ENCODE measurements at places on chromosomes 12 and 14.

DNA sequence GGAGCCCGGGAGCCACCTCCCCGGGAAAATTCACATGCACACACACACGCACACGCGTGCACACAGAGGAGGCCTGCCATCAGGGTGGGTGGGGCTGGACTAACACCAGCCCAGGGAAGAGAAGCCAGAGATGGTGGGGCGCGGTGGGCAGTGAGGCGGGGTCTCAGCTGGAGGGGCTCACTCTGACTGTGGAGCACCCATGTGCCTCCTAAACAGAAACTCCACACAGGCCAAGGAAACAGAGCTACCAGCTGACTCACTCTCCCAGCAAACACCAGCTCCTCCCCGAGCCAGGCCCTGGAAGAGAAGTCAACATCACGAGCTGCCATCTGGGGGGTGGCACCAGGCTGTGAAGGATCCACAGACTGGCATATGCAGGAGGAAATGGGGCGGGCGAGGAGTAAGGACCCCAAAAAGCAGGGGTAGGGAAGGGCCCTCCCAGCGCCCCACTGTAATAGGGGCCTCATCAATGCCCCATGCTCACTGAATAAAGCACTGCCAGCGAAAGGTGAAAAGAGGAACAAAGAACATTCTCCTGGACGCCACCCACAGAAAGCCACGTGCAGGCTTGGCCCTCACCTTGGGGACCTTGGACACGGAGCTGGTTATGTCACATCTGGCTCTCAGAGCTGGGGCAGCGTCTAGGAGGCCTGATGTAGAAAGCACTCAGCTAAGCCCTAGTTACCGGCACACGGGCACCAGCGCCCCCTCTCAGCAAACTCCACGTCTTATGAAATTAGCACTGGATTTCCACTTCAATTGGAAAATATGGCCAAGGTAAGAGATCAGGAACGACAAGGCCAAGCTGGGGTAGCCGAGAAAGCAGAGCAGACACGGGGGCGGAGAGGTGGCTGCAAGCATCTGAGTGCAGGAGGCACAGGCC lies 8.4 kb upstream of the INF2 start:
- peak overlapping the region; percentile 74 for H3K4me3 ChIP-seq
- H3K27me3 ChIP-seq, result no peaks in the 10 kb centered on the region

DNA sequence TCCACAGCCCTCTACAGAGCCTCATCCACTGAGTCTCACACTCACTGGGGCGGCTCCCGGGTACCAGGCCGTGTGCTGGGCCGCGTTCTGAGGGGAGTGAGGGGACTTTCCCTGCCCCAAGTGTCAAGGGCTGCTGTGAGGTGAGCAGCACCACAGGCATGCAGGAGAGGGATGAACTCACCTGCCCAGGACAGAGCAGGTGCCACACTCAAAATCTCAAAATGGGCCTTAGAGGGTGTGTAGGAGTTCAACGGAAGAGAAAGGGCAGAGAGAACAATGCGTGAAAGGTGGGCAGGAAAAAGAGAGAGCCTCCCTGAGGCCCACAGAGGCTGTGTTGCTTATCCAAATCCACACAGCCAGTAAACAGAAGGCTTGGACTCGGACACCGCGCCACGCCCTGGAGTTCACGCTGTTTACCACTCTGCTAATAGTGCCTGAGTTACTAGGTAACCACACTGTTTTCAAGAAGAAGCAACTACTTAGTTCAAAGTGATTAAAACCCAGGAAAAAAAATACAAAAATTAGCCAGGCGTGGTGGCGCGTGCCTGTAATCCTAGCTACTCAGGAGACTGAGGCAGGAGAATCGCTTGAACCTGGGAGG lies 32.7 kb downstream of the TSPAN11 start:
- peaks cover 4% of the 10 kb centered on the region for H3K4me1 ChIP-seq
- H3K4me3 ChIP-seq, result no peak overlapping the region
- H3K27ac ChIP-seq, result no peak overlapping the region
- peaks cover 1% of the 10 kb centered on the region for H3K27me3 ChIP-seq
- DNase-seq, result no peak
- H3K36me3 ChIP-seq, result peaks cover 25% of the 10 kb centered on the region

- H3K4me3 ChIP-seq, result peak overlapping the region; percentile 81
- no peaks in the 10 kb centered on the region for H3K27me3 ChIP-seq
- peaks cover 11% of the 10 kb centered on the region for H3K4me1 ChIP-seq
- DNase-seq, result no peak
- H3K36me3 ChIP-seq, result peaks cover 12% of the 10 kb centered on the region
- peak overlapping the region; percentile 93 for H3K27ac ChIP-seq
These were observed 29.3 kb downstream of the ACTR6 start for GRCh38 chr12:100229876-100230275.

DNA sequence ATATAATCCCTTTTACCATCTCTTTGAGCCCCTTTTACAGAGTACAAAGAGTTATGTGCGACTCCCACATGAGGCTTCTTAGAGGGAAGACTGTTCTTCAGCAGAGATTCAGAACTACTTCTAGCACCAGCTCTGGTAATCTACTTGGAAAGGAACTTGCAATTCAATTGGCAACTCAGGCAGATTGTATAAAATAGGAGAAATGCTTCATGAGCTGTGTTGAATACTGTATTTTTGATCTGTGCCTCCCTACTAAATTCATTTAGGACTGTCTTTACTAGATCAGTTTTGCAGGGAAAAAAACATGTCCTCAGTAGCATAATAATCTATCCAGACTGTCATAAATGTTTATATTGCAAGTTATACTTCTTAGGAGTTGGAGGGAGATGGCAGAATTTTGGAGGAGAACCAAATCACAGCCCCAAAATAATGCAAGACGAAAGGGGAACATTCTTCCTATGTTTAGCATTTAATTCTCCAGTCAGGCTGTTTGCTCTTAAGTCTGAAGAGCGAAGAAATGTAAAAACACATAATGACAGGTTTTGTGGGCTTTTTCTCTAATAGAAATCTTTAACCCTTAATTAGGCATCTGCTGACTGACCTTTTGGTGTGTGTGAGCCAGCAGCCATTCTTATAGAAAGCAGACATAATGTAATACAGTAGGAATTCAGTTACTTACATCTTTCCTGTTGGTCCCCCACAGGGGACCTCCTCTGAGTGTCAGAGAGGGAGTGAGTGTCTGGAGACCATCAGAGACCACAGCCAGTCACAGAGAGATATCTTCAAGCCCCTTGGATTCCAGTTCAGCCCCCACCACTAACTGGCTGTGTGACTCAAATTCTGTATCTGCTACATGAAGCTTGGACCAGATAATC lies 3.9 kb downstream of the ANO4 start:
- peaks cover 69% of the 10 kb centered on the region for H3K27me3 ChIP-seq
- H3K36me3 ChIP-seq, result no peaks in the 10 kb centered on the region
- DNase-seq, result no peak
- peaks cover 19% of the 10 kb centered on the region for H3K4me1 ChIP-seq
- no peak overlapping the region for H3K27ac ChIP-seq
- H3K4me3 ChIP-seq, result no peak overlapping the region

- no peak overlapping the region for H3K27ac ChIP-seq
- no peak for DNase-seq
- H3K4me3 ChIP-seq, result no peak overlapping the region
- no peaks in the 10 kb centered on the region for H3K27me3 ChIP-seq
- peaks cover 5% of the 10 kb centered on the region for H3K36me3 ChIP-seq
- no peaks in the 10 kb centered on the region for H3K4me1 ChIP-seq
These were observed 7.4 kb downstream of the IFI27L1 start for GRCh38 chr14:94088516-94088915.

DNA sequence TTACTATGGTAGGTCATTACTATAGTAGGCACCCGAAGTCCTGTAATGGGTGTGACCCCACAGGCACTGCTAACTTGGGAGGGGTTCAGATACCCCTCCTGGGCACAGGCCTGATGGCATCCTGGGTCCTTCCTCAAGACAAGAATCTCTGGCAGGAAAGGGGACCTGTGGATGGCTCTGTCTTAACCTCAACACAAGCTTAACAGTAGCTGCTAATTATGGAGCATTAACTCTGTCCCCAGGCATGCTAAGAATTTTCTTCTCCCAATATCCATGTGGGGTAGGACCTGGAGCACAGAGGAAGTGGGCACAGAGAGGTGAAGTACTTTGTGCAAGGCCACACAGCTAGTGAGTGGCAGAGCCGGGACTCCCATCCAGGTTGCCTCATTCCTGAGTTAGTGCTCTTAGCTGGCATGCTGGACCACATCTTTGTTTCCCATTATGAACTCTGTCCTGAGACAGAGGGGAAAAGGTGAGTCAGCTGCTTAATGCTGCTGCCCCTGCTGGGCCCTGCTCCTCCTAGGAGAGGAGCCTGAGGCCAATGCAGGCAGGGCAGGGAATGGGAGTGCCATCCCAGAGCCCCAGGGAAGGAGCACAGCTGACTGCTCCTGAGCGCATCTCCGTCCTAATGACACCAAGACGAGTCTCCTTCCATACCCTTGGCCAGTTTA lies 32.1 kb downstream of the GALNT16 start:
- no peaks in the 10 kb centered on the region for H3K27me3 ChIP-seq
- H3K27ac ChIP-seq, result no peak overlapping the region
- DNase-seq, result peak; percentile 45
- peaks cover 34% of the 10 kb centered on the region for H3K4me1 ChIP-seq
- no peaks in the 10 kb centered on the region for H3K36me3 ChIP-seq
- H3K4me3 ChIP-seq, result no peak overlapping the region

DNA sequence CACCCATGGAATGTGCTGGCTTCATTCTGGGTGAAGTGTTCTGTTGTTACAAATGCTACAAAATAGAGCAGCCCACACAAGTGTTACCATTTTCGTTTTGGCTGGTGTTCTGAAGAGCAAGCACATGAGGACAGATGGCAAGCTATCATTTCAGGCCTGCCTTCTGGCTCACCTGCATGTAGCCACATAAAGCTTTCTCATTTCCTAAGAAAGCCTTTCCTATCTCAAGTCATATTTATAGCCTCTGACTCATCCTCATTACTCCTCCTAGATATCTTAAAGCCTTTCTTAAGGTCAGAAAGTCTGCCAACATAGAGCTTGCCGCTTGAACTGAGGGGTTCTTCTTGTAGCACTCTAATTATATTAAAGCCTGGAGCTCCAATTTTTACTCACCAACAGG lies 89.0 kb downstream of the PTPRR start:
- no peaks in the 10 kb centered on the region for H3K4me1 ChIP-seq
- H3K27me3 ChIP-seq, result peaks cover 4% of the 10 kb centered on the region
- no peak overlapping the region for H3K27ac ChIP-seq
- DNase-seq, result no peak

- no peak for DNase-seq
- H3K27ac ChIP-seq, result no peak overlapping the region
- H3K4me1 ChIP-seq, result no peaks in the 10 kb centered on the region
- peaks cover 46% of the 10 kb centered on the region for H3K27me3 ChIP-seq
These were observed 34.1 kb upstream of the CHGA start for GRCh38 chr14:92888896-92889295.

- no peak for DNase-seq
- H3K27me3 ChIP-seq, result peaks cover 26% of the 10 kb centered on the region
- no peak overlapping the region for H3K4me3 ChIP-seq
These were observed 11.6 kb upstream of the SPTB start for GRCh38 chr14:64891173-64891838.

GRCh38 chr12:108302403-108303311 lies 36.5 kb downstream of the CMKLR1 start:
- H3K27ac ChIP-seq, result peak overlapping the region; percentile 93
- H3K4me3 ChIP-seq, result peak overlapping the region; percentile 63
- H3K36me3 ChIP-seq, result no peaks in the 10 kb centered on the region
- DNase-seq, result no peak

GRCh38 chr14:50865391-50866076 lies 6.3 kb upstream of the ABHD12B start:
- no peak for DNase-seq
- H3K27me3 ChIP-seq, result peaks cover 10% of the 10 kb centered on the region
- H3K4me3 ChIP-seq, result no peak overlapping the region
- H3K36me3 ChIP-seq, result no peaks in the 10 kb centered on the region
- no peak overlapping the region for H3K27ac ChIP-seq
- peaks cover 18% of the 10 kb centered on the region for H3K4me1 ChIP-seq

DNA sequence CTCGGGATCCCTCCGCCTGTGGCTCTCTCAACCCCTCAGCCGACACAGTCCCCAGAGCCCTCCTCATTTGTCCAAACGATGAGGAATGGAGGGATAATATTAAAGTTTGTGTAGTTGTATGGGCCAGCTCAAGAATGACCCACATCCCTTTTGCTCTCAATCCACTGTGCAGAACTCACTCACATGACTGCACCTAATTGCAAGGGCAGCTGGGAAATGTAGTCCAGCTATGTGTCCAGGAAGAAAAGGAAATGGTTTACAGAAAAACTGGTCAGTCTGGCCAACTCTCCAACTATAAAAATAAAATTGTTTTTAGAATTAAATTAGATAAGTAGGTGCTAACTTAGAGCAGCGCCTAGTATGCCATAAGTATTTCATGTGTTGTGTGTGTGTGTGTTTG lies 66.6 kb downstream of the GALNT8 start:
- H3K4me1 ChIP-seq, result peaks cover 16% of the 10 kb centered on the region
- H3K27me3 ChIP-seq, result peaks cover 44% of the 10 kb centered on the region
- H3K36me3 ChIP-seq, result peaks cover 12% of the 10 kb centered on the region
- no peak for DNase-seq
- H3K27ac ChIP-seq, result no peak overlapping the region

- no peak for DNase-seq
- peak overlapping the region; percentile 88 for H3K27ac ChIP-seq
- H3K36me3 ChIP-seq, result peaks cover 21% of the 10 kb centered on the region
- H3K4me3 ChIP-seq, result peak overlapping the region; percentile 93
These were observed 1.8 kb downstream of the ARID2 start for GRCh38 chr12:45731190-45731775.

DNA sequence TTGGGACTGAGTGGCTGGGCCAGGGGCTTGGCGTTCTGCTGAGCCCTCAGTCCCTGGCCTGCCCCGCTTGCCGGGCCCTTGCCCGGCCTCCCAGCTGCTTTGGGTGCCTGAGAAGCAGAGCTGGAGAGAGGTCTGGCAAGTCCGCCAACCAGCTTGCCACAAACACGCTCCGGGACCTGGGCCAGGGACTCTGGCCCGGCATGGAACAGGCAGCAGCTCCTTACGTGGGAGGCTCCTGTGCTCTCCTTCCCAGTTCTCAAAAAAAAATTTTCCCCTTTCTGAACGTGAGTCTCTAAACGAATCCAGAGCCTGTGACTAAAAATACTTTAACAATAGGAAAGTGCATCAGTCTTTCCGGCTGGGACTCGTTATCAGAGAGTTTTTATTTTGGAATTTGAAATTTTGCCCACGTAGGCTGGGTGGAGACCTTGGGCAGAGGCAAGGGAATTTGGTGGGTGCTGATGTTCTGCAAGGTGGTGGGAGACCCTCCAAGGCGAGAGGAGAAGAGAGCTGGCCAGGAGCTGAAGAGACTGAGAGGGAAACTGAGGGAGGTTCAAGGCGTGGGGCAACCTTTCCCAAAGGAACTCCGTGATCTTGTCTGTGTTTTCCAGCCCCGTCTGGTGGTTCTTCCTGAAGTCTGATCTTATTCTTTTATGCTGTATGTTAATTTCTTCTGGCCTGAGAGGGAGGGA lies 6.8 kb upstream of the NR4A1 start:
- peaks cover 10% of the 10 kb centered on the region for H3K27me3 ChIP-seq
- H3K27ac ChIP-seq, result peak overlapping the region; percentile 38
- no peak for DNase-seq
- no peaks in the 10 kb centered on the region for H3K36me3 ChIP-seq
- no peak overlapping the region for H3K4me3 ChIP-seq

Measured in type B pancreatic cell (in vitro differentiated cells).